Stimulated activated CD8-positive, alpha-beta memory T cell treated with anti-CD3 and anti-CD28 coated beads, Interleukin-4, amount 100 ng/mL, for 24 hours (primary cell): ENCODE measurements at places on chromosomes 12 and 14.

GRCh38 chr12:11347810-11348209, 37.6 kb upstream of the PRB4 start:
- no peak for DNase-seq

GRCh38 chr12:92362126-92362525, 216.5 kb upstream of the BTG1 start:
- DNase-seq: no peak

DNA sequence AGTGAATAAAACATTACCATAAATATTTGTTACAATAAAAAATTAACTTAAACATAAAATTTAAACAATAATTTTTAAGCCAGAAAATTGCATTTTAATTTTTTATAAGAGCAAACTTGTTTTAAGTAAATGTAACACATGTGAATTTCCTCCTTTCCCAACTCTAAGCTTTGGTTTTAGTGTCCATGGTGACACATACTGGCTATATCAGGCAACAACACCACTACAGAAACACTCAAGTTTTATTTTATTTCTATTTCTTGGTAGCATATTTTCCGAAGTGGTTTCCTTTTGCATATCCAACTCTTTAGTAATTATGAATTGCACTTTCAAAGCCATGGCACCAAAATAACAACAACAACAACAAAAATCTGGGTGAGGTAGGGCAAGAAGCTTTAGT, 2.2 kb downstream of the NELL2 start:
- no peak for DNase-seq

GRCh38 chr12:119826661-119827445, 50.3 kb downstream of the CIT start:
- DNase-seq: no peak

- no peak for DNase-seq
Measured at GRCh38 chr12:112557951-112558630, 139.3 kb downstream of the PTPN11 start.

- DNase-seq: no peak
Measured at GRCh38 chr14:89672636-89673511, 255.8 kb upstream of the FOXN3 start.

DNA sequence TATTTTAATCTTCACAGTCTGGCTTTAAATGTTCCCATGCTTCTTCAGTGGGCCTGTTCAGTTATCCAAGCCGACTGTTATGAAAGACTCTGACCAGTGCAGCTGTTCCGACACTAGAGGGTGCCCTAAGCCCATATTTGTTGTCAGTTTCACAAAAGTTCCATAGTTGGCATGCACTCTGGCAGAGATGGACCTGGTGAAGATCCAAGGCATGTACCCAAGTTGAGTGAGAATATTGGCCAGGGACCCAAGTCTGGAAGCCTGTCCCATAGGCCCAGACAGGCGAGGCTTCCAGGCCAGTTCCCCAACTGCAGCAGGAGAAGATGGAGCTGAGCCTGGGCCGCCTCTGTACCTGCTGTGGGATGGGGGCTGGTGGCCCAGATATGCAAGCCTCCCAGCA, 27.4 kb upstream of the GUCY2C start:
- DNase-seq: peak; percentile 17

- DNase-seq: no peak
Measured at GRCh38 chr14:61418746-61419145, 97.4 kb downstream of the PRKCH start.
